ENCODE measurements at places on chromosomes 1 and 21. TPM values are rescaled to one million over a fixed set of nuclear protein-coding genes. Genes with fewer than 3 reads are reported as not detected.

The GFI1 gene
- total RNA-seq: 0.15 TPM

The CHODL gene
- not detected for total RNA-seq

The CELSR2 gene
- 0.65 TPM for total RNA-seq

The MTHFR gene
- 16.9 TPM for total RNA-seq

The NHLH1 gene
- not detected for total RNA-seq

The KCND3 gene
- not detected for total RNA-seq

The VWA1 gene
- 1.6 TPM for total RNA-seq

The SELP gene
- total RNA-seq: 0.32 TPM

The SPRR5 gene
- not detected for total RNA-seq

The AIRE gene
- total RNA-seq: under 0.01 TPM

The CRYBG2 gene
- under 0.01 TPM for total RNA-seq

The RIPK4 gene
- not detected for total RNA-seq

The ANKRD35 gene
- 0.32 TPM for total RNA-seq

The ACTL8 gene
- under 0.01 TPM for total RNA-seq

The NCAM2 gene
- 0.97 TPM for total RNA-seq

The SERINC2 gene
- 2.9 TPM for total RNA-seq

The CD164L2 gene
- total RNA-seq: not detected

The CHRM3 gene
- not detected for total RNA-seq

The BSND gene
- total RNA-seq: not detected
